Choroid plexus epithelial cell (primary cell): ENCODE measurements at places on chromosomes 3 and 15.

DNA sequence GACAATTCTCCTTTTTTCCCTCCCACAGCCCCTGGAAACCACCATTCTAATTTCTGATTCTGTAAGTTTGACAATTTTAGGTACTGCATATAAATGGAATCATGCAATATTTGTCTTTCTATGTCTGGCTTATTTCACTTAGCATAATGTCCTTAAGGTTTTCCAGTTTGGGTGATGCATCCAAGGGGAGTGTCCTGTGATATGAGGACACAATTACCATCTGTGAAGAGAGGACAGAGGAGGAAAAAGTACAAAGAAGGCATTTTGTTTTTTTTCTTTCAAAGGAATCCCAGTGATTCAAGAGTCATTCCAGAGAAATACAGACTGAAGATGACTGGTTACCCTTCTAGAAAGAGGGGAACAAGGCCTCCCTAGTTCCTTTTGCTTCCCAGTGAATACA, 514.7 kb upstream of the TGFBR2 start:
- no peak for DNase-seq

DNA sequence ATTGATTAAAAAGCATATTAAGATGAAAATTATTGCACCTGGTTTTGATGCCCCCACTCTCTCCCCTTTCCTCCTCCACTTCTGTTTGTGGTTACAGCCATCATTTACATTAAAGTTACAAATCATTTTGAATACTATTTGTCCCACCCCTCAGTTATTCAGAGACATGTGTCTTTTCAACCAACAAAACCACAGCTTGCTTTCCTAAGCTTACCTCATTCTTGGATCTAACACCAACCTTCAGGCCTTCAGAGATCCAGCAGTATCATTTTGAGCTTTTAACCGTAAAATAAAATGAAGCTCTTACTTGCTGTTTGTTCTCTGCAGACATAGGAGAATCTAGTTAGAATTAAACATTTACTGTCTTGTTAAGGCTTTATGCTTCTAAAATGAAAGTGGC, 4.7 kb downstream of the PXYLP1 start:
- no peak for DNase-seq

DNA sequence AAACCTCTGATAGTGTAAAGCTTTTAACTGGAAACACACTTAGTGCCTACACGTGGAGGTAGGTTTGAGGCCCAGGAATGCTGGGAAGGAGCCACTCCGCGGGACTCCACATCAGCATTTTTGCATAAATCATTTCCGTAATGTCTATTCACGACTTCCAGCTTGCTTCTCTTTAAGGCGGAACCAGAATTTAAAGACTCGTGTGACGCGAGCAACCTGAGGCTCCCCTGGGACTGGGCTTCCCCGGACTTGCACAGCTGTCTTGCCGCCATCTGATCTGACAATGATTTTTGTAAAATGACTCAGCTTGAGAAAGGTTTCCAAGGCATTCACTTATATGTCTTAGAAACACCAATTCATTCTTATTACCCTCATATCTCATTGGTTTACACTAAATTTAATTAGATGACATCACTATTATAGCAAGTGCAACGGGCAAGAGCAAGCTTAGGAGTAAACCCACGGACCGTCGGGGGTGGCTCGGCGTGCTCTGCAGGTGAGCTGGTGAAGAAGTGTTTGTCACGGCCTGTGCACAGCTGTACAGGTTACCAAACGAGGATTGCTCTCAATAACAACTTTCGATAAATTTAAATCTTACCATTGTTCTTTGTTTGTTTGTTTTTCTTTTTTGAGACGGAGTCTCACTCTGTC, 95.2 kb downstream of the CHSY1 start:
- peak; percentile 52 for DNase-seq

- DNase-seq, result peak; percentile 22
These were observed 44.9 kb upstream of the TMC3 start for GRCh38 chr15:81418891-81419290.

GRCh38 chr15:69271217-69271616, 27.5 kb upstream of the PAQR5 start:
- DNase-seq, result no peak

DNA sequence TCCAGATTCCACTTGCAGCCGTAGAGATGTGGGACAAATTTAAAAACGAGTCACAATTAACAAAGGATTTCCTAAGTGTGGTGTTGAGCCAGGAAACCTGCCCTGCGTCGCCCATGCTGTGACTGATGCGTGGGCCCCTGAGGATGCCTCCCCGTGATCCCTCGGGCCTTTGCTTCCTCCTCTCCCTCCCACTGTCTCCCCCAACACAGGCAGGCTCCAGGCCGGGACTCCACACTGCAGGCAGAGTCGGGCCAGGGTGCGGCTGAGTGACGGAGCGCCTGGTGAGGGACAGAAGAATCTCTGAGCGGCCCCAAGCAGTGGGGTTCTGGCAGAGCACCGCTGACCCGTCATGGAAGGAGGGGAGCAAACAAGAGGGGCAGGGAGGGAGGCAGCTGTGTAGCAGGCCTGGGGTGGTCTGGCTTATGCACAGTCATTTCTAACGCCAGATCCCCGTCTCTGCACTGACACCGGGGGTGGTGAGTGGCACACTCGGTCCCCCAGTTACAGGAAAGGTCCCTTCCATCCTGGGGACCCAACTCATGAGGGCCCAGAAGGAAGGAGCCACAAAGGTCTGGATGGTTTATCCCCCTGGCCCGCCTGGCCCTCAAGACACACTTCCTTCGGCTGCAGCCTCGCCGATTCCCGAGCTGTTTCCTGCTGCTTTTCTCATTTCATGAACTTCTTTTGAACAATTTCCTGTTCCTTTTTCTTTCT, 91.0 kb downstream of the XXYLT1 start:
- DNase-seq, result no peak

DNA sequence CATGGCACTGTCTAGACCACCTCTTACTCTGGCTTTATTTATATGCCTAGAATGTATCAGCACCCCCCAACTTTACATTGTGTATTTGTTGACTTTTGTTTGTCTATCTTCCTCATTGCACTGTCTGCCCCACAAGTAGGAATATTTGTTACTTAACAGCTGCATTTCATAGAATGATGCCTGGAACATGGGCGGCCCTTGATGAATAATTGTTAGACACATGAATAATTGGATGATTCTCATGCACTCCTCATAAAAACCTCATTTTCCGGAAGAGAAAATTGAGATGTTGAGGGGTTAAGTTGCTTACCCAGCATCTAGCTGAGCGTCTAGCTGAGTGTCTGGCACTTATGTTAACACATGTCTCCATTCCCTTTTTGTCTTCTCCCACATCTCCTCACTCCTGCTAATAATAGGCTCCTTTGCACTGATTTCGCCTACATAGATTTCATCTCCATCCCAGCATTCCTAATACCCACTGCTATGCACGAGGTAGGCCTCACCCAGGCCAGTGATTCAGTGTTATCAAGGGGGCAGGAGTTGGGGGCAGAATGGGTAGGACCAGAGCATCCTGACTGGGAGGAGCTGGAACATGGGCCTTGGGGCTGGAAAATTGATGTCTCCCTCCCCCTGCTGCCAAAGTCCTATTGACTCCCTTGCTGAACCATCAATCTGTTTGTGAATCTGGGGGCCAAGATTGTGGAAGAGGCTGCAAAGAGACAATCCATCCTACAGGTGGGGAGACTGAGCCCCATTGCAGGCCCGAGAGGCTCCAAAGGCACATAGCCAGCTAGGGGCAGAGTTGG, 7.8 kb upstream of the WNT7A start:
- no peak for DNase-seq

DNA sequence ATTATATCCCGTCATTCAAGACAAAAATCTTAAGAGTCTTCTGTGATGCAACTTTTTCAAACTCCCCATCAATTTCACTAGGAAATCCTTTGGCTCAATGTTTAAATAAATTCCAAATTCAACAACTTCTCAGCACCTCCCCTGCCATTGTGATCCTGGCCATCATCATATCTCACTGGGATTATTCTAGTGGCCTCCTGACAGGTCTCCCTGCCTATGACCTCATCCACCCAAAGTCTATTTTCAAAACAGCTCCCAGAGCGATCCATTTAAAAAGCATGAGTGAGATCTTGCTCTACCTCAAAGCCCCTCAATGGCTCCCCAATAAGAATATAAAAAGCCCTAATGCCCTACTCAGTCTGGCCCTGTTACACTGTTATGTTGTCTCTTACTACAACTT, 293.2 kb downstream of the FOXP1 start:
- DNase-seq, result no peak

DNA sequence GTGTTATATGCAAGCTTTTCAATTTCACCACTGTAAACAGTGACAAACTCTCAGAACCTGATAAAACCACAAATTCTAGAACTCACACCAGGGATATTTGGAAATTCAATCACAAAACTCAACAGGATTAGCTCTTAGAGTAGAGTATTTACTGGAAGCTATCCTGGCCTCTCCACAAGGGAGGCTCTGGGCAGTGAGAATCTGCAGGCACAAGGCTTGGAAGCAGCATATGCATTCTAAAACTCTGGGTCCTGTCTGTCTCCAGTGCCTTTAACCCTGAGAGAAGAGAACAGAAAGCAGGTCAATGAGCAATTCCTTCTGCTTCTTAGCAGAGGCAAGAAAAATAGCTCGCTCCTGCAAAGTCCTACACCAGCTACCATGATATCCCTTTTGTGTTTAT, 23.4 kb downstream of the PLSCR4 start:
- DNase-seq, result no peak

GRCh38 chr3:3798631-3799113, 559 bp upstream of the LRRN1 start:
- DNase-seq, result no peak

DNA sequence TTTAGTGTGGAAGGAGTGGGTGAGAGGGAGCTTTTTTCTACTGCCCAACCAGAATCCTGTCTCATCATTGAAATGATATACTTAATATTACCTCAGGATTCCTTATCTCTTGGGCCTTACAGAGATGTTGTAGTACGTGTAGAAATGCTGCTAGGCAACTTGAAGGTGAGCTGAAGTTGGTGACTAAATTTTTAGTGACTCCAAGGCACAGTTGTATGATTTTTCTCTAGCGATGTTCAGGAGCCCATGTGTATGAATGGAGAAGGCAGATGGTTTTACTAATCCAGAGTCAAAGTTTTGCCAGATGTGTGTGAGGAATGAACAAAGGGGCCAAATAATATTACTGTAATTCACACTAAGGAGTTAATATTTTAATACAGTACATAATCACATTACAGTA, 42.8 kb upstream of the TEX9 start:
- DNase-seq, result no peak

GRCh38 chr3:149023951-149024350, 32.6 kb downstream of the GYG1 start:
- no peak for DNase-seq

- no peak for DNase-seq
These were observed 43.3 kb upstream of the C2CD4B start for GRCh38 chr15:62208367-62208766.

- DNase-seq, result no peak
These were observed 16.9 kb upstream of the NLGN1 start for GRCh38 chr3:173380681-173381080.

DNA sequence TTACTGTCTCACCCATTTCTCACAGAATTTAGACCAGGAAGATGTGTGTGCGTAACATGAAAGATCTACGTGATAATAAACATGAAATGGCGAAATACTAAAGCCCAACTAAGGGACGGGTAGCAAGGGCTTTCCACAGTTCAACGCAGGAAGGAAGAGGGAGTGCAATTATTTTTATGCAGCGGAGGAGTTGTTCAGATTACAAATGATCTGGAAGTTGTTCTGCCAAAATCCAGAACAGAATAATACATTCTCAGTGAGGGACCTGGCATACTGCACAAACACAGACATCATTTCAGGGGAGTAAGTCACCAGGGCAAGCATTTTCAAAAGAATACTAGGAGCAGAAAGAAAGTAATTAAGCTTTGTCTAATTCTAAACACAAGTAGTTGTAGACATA, 133.6 kb upstream of the RAP2B start:
- peak; percentile 16 for DNase-seq

DNA sequence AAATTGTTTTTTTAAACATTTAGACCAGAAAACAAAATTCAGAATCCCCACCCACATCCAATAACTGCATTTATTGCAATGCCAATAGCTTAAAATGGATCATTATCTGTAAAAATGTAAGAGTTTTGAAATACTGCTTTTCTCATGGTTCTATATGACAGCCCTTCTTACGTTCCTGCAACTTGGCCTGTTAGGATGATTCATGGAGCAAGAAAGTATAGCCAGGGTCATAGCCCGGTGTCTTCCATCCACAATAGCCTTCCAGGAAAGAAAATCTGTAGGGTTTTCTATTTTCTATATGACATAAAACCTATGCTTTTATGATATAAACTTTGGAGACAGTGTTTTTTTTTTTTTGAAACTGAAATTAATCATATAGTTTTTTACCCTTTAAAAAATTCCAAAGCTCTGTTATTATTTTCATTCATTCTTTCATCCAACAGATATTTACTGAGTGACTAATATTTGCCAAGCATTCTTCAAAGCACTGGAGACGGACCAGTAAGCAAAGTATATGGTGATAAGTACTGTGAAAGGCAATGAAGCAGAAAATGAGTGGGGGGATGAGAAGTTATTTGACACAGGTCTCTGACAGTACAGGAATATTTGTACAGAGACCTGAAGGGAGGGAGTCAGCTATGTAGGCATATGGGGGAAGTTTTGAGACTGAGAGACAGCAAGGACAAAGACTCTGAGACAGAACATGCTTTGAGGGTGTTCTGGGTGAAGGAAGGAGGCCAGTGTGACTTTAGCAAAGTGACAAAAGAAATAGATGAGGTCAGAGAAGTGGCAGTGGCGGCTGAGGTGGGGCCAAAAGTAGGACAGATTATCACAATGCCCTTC, 29.0 kb upstream of the SLC2A2 start:
- peak; percentile 70 for DNase-seq

DNA sequence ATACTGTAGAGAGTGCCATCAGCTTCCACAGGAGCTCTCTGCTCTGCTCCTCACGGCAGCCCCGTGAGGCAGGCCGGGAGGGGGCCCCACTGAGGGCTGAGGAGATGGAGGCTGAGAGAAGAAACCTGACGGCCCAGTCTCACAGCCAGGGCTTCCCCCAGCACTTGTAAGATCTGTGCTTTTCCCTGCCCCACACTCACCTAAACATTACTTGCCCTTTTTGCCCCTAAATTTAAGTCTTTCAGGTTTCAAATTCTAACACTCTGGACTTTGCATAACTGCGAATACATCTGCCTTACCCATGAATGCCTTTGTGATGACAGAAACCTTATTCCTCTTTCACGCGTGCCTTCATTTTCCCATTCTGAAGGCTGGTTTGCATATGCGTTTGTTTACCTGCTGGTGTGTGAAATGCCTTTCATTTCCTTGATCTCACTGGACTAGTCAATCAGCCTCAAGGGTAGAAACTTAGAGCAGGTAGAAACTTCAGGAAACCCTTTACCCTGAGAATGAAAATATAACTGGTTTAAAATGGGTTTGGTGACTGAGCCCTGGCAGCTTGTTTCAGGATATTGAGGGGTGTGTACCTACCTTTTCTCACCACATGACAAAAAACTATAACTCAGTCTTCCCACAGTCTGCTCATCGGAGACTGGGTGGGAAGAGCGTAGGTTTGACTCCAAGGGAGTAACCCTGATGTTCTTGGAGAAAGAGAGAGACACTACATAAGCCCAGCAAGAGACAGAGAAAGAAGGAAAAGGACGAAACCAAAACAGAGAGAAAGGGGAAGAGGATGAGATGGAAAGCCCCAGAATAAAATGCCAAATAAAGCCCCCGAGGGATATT, 20.1 kb downstream of the SLC12A8 start:
- no peak for DNase-seq
